ENCODE measurements at places on chromosomes 1 and 21.

GRCh38 chr1:168467452-168467851 lies 76.3 kb downstream of the XCL2 start:
- DNase-seq, result no peak

DNA sequence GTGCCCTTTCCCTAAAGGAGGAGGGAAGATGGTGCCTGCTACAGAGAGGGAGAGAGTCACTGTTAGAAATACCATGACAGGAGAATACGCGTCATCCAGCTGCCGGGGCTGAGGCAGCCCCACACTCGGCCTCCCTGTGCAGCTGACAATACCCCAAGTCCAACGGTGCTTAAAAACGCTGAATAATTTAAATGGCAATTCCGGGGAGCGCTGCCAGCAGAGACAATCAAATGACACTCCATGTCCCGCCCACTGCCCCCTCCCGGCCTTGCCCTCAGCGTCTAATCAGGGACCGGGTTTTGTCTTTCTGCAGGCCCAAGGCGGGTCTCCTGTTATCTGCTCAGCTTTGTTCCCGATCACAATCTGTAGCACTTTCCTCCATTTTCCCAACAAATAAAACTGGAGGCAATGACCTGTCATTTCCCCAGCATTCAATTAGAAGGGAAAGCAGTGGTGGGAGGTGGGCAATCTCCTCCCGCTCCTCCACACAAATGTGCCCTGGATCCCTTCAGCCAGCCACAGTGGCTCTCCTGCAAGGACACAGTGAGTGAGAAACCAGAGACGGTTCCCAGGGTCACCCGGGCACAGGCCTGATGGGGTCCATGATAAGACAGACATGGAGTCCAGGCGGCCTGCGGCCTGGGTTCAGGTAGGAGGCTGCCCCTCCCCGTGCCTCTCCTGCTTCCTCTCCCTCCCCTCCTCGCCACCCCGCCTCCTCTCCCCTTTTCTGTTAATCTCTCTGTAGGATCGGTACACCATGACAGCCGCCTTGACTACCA lies 42.7 kb upstream of the AJAP1 start:
- no peak for DNase-seq

- DNase-seq, result no peak
Measured at GRCh38 chr1:179226738-179227137, 2.7 kb downstream of the ABL2 start.

DNA sequence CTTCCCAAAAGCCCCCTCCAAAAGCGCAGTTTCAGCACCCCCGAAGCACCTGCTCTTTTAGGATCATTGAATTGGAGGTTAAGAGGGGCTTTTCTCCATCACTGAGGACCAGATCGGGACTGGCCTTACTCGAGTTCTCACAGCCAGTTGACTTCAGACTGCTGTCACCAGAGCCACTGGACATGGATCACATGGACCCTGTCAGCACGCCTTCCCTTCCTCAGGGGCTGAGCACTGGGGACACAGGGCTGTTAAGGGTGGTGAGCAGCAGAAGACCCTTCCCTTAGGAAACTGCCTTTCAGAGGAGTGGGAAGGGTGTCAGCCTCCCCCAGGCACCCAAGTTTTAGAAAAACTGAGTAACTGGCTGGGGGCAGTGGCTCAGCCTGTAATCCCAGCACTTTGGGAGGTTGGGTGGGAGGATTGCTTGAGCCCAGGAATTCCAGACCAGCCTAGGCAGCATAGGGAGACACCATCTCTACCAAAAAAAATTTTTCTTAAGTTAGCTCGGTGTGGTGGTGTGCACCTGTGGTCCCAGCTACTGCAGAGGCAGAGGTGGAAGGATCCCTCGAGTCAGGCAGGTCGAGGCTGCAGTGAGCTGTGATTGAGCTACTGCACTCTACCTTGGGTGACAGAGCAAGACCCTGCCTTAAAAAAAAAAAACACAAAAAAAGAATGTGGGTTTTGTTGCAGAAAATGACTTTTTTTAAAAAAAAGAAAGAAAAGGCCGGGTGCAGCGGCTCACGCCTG lies 584 bp upstream of the FGR start:
- no peak for DNase-seq

DNA sequence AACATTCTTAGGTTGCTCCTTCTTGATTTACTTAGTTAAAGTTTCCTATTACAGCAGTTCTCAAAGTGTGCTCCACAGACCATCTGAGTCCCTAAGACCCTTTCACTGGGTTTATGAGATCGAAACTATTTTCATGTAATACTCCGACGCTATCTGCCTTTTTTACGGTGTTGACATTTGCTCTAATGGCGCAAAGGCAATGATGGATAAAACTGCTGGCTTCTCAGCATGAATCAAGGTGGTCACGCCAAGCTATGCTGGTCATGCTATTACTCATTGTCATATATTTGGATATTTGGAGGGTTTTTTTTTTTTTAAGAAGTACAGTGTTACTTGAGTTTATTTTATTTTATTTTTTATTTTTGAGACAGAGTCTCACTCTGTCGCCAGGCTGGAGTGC lies 235.1 kb downstream of the KIF26B start:
- no peak for DNase-seq

- no peak for DNase-seq
Measured at GRCh38 chr1:226983247-226983991, 43.3 kb downstream of the COQ8A start.

- no peak for DNase-seq
Measured at GRCh38 chr1:85568660-85569059, 11.9 kb upstream of the CCN1 start.

- DNase-seq, result no peak
Measured at GRCh38 chr21:32009263-32009662, 136.4 kb downstream of the HUNK start.

DNA sequence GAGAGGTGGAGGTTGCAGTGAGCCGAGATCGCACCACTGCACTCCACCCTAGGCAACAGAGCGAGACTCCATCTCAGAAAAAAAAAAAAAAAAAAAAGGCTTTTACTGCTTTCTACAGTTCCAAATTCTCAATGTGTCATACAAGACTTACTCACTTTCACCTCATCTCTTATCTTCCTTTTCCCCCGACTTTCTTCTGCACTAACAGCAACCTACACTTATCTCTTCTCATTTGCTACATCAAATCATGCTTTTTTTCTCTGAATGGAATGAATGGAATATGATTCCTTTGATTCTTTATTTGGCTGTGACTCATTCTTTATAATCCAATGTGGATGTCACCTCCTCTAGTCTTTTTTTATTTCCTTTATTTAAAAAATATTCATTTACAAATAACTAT lies 168.4 kb upstream of the DMRTA2 start:
- DNase-seq, result no peak

DNA sequence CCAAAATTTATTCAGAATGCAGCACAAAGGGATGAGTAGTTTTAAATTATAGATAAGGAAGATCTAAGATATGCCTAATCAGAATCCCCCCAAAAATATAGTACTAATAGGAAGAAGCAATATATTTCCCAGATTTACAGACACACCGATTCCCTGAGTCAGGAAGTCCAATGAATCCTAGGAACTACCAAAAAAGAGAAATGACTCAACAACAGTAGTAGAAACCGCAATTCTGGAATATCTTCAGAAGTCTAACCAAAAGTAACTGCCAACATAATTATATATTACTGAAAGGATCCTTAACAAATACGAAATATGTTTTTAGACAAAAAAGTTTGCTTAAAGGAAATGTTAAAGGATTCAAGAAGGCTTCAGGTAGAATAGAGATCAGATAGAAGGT lies 10.3 kb downstream of the AHCTF1 start:
- no peak for DNase-seq

GRCh38 chr1:184691719-184692324 lies 62.8 kb downstream of the EDEM3 start:
- no peak for DNase-seq

DNA sequence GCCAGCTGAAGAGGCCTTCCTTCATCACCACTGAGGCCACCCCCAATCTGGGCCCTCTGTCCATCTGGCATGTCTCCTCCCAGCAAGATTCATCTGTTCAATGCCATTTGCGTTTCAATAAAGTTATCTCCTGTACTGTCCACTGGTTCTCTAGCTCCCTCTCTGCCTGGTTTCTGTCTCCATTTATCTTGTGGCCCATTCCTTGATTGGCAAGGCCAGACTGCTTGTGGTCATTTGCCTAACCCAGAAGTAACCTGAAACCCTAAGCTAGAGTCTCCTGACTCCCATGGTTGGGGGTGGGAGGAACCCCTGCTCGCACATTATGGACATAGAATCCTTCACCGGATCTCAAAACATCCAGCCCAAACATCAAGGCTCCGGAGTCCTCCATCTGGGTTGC lies 2.1 kb upstream of the IPO9 start:
- DNase-seq, result no peak

- DNase-seq, result no peak
Measured at GRCh38 chr1:29237129-29237821, 953 bp downstream of the PTPRU start.

- no peak for DNase-seq
Measured at GRCh38 chr21:36038701-36039497, 21.4 kb downstream of the SETD4 start.

DNA sequence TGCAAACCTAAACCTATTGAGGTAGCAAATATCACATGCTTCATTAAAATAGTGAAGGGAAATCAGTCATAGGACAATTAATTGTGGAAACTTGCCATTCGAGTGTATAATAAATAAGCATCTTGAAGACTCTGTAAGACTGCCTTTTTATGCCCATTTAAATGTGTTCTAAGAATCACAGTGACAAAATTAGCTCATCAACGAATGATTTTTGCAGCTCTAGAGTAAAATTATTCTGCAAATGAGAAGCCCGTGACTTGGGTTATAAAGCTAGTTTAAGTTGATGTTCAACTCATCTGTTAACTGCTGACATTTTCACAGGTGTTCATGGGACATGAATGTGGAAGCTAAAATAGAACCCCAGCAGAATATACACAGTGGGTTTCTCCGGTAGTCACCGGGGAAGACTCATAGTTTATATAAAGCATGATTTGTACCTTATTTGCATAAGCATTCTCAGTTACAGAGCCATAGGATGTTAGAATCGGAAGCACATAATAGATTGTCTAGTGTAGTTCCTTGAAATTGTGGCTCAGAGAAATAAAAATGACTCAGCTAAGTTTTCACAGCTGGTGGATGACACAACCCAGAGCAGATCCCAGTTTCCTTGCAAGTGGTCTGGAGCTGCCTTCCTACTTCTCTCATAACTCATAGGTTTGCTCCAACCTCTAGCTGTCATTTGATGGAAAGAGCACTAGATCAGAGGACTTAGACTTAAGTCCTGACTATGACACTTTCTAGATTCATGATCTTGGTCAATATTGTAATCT lies 107.3 kb downstream of the UCHL5 start:
- DNase-seq, result no peak

GRCh38 chr1:41920658-41921057 lies 1.9 kb upstream of the HIVEP3 start:
- DNase-seq, result no peak

GRCh38 chr21:41124641-41125201 lies 43.2 kb upstream of the BACE2 start:
- no peak for DNase-seq

GRCh38 chr1:17145648-17146047 lies 26.4 kb upstream of the PADI2 start:
- DNase-seq, result no peak

DNA sequence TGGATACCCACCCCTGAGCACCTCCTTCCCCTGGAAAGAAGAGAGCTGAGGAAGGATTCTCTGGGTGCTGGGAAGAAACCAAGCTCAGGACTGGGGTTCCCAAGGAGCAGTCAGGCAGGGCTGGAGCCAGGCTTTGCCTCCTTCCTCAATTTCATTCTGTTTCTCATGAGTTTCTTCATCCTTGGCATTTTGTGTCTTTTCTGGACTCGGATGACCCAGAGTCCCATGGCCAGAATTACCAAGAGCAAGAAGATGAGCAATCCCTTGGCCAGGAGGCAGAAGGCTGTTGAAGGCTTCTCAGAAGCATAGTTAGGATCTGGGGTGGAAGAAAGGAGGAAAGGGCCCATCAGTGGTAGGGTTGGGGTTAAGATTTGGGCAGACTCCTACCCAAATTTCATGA lies 2.5 kb downstream of the SLAMF9 start:
- no peak for DNase-seq

DNA sequence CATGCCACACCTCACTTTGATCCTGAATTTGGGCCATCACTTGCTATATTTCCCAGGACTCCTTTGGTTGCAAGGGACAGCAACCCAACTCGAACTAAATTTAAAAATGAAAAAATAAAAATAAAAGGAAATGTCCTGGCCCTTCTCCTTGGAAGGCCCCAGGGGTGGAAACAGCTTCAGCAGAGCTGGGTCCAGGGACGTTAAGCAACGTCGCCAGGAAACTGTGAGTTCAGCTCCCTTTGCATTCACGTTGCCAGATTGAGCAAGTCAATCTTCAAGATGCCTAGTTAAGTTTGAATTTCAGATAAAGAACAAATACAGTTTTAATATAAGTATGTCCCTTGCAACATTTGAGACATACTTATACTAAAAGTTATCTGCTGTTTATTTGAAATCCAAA lies 14.6 kb upstream of the SPSB1 start:
- no peak for DNase-seq

GRCh38 chr21:44425307-44425894 lies 29.9 kb upstream of the LRRC3 start:
- no peak for DNase-seq

DNA sequence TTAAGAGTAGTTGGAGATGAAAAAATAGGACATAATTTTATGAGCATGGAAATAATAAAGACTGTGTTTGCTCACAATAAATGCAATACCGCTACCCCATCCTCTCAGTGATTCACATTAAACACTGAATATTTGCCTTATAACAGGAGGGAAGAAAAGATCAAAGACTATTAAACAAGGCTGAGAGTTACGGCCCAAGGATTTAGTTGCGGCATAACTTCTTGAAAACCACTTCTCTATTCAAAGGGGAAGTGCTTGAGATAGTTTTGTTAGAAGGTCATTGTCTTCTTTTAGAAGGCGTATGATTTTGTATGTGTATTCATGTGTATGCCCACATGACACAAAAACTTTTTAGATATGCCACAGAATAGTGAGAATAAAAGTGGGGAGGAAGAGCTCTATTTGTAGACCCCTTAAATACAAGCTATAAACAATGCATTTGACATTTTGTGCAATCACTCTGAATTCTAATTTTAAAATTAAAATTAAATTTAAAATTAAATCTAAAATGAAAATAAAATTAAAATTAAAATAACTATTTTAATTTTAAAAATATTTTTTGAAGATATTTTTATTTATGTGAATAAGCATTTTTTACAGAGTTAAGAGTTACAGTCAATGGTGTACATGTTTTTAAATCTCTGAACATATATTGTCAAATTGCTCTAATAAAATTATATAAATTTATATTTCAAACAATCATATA lies 986.6 kb upstream of the ADAMTS5 start:
- no peak for DNase-seq

GRCh38 chr1:70441392-70442035 lies 30.4 kb downstream of the CTH start:
- DNase-seq, result no peak

Data from NCI-H748 treated with DMSO at 0.1 percent for 48 hours (cell line).